CD8-positive, alpha-beta memory T cell (primary cell): ENCODE measurements at places on chromosomes 4 and X.

- DNase-seq, result no peak
Measured at GRCh38 chr4:143986180-143986579, 33.0 kb downstream of the GYPB start.

GRCh38 chr4:123423819-123424218 is 27.2 kb downstream of the SPRY1 start:
- DNase-seq, result no peak

DNA sequence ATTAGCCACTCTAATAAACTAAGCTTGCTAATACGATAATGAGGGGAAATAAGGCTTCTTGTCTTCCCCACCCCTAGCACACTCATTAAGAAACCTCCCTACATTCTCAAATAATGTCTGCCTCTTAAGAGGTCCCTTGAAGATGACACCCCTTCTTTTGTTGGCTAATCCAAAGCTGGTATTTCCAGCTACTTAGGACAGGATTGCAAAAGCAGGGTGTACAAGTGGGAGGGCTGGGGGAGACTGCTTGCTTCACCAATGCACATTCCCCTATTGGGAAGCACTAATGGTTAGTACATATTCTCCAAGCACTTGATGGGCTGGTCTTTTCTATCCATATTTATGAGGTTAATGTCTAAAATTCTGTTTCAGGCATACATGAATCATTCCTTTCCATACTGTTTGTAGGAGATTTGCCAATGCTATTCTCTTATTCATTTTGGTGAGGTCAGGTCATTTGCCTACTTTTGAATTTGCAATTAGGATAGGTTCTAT is 16.8 kb upstream of the TIMM8A start:
- DNase-seq, result no peak

DNA sequence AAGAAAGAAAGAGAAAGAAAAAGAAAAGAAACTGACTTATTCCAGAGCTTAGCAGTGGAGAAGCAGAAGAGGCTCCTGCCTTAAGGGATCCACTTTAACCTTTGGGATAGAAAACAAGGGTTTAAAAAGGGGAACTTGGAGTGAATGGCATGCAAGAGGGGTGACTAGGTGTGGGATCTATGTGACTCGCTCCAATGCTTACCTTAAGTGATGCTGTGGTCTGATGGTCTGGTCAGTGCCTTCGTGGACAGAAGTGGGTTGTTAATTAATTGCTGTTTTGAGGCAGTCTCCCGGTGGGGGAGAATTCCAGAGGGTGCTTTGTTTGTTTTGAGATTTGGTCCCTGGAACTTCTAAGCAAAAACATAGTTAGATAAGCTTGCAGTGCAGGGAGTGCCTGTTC is 21.1 kb upstream of the RHOXF1 start:
- no peak for DNase-seq

DNA sequence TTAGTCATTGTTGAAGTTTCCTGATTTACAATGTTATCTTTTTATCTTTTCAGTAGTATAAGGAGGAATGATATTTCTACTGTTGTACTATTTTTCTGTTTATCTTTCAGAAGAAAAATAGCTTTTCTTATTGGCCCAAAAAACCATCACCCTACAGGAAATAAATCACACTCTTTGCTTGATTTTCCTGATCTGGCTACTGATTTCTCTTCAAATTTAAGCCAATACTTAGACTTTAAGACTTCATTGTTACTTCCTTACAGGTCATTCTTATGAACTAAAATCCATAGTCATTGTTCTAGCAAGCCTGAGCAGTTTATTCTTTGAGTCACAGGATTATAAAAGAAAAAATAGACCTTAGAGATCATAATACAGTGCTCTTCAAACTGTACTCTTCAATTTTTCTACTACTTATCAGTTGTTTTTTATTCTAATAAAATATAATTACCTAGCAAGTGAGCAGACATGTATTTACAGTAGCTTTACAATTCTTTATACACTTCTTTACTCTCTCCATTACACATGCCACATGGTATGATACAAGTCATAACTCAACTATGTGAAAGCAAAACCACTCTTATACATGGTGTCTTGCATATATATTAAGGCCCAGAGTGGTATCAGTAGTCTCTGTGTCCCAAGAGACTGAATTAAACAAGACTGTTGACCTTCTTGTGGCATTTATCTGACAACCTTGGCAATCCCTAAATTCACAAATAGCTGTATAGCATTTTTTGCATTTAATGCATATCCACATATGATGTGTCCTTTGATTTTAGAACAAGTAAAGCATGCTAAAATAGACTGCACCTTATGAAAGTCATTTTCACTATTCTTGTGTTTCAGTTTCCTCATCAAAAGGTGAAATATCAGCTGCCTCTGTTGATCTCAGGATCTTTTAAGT is 47.9 kb downstream of the TET2 start:
- no peak for DNase-seq

DNA sequence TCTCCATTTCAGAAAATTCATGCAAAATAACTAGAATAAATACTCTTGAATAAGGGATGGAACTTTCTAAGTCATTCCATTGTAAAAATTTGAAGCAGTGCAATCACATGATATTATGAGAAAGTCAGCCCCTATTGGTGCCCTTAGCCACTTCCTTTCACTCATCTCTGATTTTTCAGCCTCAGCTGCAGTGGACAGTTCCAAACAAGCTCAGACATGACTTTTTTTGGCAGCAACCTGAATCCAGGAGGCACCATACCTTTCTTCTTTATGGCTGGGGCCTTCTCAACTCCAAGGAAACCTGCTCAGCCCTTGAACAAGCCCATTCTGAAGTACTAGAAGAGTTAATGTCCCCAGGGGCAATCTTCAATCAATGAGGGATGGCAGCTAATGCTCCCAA is 40.5 kb downstream of the MAPK10 start:
- no peak for DNase-seq

GRCh38 chrX:44344687-44345086 is 1.2 kb upstream of the EFHC2 start:
- peak; percentile 44 for DNase-seq

DNA sequence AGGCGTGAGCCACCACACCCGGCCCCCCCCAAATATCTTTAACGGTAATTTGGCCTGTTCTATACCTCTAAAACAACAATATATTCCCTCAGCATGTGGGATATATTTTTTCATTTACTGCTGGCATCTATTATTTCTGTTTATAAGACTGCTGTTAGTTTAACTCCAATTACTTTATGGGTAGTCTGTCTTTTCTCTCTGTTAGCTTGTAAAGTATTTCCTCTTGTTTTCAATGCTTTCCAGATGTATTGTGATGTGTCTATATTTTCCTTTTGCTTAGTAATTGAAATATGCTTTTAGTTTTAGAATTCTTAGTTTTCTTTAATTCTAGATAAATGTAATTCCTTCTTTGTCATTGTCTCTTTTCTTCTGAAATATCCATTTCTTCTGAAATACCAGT is 445.8 kb downstream of the ANKRD50 start:
- no peak for DNase-seq
